HFF-Myc (cell line): ENCODE measurements at places on chromosomes 5 and 9.

DNA sequence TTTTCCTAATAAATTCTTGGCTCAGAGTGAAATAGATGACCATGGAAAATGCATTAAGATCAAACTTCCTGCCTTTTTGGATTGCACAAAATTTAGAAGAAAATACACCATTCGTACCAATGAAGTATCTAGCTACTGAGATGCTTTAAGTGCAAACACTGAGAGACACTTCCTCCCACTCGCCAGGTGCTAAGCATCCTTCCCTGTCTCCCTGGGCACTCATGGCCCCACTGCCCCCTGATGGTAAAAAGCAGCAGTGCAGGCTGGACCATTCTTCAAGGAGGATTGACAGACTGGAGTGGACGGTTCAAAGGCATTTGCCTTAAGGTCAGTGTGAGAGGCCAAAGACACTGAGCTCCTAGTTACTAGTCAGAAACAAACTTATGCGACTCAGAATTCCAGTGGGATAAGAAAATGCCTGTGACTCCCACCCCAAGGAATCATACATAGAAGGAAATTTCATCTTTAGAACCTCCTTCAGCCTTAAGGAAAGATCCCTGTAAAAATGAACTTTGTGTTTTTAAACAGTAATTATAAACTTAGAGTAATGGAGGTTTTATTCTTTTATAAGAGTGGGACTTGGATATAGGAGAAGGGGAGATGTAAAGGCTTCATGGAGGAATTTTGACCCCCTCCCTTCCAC, 86.0 kb upstream of the SLC30A5 start:
- DNase-seq: no peak

- DNase-seq: peak; percentile 32
These were observed 79.5 kb downstream of the MVB12B start for GRCh38 chr9:126406075-126406667.

DNA sequence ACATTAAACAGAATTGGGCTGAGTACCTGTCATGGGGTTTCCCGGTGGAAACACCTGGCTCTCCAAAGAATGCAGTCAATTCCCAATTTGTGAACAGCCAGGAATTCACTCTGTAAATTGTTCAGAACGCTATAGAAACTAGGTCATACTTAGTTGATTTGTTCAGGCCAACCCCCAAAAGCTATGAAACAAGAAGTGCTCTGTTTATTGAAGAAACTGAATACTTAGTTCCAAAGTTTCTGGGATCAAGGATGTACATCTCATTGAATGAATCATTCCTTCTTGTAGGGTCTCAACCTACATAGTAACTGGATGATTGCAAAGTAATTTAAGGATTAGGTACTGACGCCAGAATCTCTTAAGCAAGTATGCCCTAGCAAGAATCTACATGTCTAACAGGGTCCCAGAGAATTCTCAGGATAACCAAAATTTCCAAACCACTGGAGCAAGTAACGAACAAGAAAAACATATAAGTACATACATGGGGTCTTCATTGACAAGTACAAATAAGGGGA, 659 bp upstream of the TUSC1 start:
- DNase-seq: no peak

DNA sequence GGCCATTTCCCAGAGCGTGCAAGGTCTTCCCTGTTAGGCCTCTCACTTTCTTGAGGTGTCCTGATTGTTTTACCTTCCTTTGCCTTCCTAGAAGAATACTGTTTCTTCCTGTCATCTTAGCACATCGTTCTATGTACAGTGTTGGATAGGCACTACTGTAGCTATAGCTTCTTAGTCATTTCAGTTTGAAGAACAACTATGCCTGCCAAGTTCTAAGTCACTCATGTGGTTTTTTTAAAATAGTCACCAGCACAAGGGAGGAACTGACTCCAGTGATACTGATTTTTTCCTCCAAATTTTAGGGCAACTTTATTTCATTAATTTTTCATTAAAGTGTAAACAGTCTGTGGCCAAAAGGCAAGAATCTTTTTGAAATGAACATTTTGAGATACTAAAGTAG, 122.4 kb upstream of the NR5A1 start:
- no peak for DNase-seq

DNA sequence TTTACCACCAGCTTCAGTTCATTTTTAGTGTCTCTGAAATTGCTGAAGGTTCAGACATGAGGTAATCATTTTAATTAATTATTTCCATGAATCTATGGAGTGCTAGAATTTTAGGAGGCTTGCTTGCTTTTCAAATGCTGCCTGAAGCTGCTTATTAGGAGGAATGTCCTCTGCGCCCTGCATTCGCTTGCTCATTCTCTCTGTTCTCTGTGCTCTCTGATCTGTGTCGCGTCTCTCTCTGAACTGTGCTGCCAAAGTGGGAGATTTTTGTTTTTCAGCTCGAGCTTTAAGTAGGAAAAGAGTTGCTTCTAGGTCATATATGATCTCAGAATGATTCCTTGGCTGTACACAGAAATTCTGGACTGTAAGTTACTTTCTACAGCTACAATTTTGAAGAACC, 101.7 kb upstream of the PRR16 start:
- no peak for DNase-seq

- DNase-seq: no peak
These were observed 779.3 kb downstream of the CDH9 start for GRCh38 chr5:26259081-26259480.

- no peak for DNase-seq
These were observed 517.3 kb upstream of the TLE4 start for GRCh38 chr9:79054500-79054899.

- no peak for DNase-seq
These were observed 43.3 kb upstream of the NEURL1B start for GRCh38 chr5:172597755-172598155.

- DNase-seq: no peak
These were observed 164.2 kb downstream of the FGF1 start for GRCh38 chr5:142521706-142522105.

- no peak for DNase-seq
These were observed 294.6 kb downstream of the GAS1 start for GRCh38 chr9:86652736-86653135.

- DNase-seq: no peak
These were observed 612.0 kb upstream of the CLINT1 start for GRCh38 chr5:158470764-158471534.

DNA sequence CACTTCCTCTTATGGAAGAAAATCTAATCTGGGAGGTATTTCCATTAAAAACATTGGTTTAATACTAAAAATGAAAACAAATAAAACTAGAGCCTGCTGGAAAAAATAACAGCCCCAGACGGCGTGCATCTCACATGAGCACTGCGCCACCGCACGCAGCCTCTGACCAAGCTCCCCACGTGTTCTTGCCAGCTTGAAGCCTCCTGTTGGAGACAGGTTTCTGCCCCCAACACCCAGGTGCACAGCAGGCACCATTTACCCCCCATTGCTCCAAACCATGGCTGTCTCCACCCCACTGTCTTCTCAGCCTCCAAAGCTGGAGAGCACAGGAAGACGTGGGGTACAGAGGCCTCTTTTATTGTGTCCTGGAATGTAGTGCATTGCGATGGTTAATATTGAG, 10.7 kb upstream of the COL5A1 start:
- no peak for DNase-seq

DNA sequence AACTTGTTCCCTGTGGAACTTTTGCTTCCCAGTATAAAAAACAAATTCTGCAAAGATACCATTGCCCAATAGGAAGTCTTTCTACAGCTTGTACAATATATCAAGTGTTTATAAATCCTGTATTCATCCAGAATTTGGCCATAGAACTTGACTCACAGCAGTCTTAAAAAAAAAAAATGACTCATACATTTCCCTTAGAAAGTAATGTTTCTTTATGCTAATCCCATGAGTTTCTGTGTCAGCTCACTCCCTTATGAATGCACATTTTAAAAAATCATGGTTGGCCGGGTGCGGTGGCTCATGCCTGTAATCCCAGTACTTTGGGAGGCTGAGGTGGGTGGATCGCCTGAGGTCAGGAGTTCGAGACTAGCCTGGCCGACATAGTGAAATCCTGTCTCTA, 89.3 kb upstream of the DMRT1 start:
- DNase-seq: no peak

DNA sequence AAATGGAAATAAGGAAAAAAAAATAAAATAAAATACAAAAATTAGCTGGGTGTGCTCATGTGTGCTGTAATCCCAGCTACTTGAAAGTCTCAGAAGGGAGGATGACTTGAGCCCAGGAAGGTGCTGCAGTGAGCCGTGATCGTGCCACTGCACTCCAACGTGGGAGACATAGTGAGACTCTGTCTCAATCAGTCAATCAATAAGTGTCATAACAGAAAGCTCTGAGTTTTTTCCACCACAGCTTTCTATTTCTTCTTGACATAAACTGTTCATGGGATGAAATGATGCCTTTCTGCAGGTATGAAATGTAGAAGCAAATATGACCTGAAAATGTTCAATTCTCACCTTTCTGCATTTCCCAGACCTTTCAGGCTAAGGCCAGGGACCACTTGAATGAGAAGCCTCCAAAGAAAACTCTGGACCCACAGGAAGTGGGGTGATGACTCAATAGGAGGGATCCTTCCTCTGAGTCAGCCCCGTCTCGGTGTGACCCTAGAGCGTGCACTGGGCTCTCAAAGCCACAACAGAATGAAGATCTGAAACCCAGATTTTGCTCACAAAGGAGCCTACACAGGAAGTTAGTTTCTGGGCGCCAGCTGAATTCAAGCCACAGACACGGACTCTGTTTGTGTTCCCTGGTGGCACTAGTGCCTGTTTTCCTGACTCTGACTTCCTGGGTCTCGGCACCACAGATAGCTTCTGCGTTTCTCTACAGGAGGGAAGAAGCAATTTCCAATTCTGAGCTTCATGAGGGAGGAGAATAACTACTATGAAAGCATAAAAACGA, 62.0 kb downstream of the ANKH start:
- peak; percentile 89 for DNase-seq

DNA sequence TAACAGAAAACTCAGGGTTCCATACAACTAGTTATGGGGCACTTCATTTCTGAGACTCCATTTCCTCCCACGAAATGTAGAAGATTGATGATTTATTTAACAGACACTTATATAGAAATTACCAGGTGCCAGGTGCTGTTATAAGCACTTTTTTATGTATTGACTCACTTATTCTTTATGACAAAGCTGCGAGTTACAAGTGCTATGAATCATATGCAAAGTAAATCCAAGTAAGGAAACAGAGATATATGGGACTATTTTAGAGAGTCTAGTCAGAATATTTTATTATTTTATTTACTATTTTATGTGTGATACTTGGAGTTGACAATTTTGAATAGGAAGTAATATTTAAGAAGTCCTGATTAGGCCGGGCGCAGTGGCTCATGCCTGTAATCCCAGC, 822.8 kb upstream of the C9orf72 start:
- DNase-seq: no peak

DNA sequence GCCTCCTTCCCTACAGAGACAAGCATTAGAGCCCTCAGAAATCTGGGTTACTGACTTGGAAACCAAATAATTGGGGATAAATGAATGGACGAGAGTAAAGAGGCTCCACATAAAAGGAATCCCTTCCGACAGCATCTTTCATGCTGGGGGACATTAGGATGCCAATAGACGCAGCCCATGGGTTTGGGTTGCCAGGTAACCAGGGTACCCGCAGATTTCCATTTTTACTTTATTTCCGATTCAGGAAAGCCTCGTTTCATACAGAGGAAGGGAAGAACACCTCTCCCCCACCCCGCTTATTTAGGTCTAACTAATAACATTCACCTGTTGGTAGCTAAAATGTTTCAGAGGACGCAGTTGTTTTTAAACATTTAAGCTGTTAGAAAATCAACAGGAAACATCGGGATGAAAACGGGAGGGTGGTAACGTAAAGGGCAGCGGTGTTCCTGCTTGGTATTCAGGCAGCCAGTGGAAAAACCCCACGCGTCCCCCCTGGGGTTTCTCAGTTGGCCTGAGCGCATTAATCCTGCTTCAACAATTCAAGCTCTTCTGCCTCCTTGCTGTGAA, 179.5 kb downstream of the YTHDC2 start:
- DNase-seq: no peak

DNA sequence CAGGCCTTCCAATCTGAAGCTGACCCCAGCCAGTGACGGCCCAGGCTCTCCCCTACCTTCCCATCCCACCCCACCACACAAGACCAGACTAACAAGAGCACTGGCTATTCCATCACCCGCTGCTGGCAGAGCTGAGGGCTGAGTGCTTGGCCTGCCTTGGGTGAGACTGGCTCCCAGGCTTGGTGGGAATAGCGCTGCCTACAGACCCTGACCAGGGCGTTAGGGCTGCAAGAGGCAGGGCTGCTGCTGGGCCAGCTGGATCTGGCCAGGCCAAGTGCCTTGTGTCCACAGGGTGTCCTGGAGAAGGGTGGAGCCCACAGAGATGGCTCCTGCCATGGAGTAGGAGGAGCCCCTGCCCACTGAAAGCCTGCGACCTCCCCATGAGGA, 31.6 kb upstream of the ANGPTL2 start:
- DNase-seq: no peak

DNA sequence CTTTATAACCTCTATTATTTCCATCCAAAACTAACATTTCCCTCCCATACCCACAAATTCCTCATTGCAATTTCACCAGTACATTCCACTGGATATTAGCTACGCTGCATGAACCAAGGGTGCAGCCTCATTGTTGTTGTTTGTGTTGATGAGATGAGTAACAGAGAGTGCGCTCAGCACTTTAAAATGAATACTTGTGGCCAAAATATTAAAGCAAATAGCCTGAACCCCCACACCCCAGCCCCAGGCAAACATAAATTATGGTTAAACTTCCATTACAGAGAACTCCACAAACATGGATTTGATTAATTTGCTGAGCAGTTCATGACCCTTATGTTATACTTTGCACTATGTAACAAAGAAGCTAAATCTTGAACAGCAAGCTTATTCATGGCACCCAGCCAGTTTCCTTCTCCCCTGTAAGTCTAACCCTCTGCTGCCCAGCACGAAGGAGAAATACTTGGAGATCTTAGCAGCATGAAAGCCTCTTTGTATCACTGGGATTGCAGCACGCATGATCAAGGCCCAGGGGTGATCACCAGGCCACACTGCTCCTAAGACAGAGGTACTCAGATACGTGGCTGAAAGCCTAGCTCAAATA, 205.0 kb downstream of the DOCK8 start:
- DNase-seq: no peak

DNA sequence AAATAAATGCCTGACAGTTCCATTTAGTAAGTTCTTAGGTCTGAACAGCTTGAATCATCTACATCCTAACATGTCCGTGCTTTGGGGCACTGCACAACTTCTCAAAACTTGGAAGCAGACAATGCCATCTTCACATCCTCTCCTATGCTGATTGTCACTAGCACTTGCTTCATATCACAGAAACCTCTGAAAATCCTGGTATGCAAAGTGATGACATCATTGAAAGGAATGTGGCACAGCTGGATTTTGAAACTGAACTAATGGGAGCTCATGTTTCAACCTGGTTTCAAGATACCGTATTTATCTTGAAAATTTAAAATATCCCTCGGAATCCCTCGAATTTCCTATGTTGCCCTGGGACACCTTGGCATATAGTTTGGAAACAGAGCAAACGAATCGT, 490.2 kb upstream of the DAP start:
- no peak for DNase-seq
